Stimulated activated CD4-positive, alpha-beta T cell treated with anti-CD3 and anti-CD28 coated beads, Interleukin-1b, Interleukin-23, amount 100 ng/mL, for 1 hour (primary cell): ENCODE measurements at places on chromosomes 2 and 18.

GRCh38 chr2:109463891-109464290, 149.9 kb downstream of the SEPTIN10 start:
- no peak for DNase-seq

GRCh38 chr2:152609154-152609553, 108.1 kb downstream of the PRPF40A start:
- DNase-seq, result no peak

DNA sequence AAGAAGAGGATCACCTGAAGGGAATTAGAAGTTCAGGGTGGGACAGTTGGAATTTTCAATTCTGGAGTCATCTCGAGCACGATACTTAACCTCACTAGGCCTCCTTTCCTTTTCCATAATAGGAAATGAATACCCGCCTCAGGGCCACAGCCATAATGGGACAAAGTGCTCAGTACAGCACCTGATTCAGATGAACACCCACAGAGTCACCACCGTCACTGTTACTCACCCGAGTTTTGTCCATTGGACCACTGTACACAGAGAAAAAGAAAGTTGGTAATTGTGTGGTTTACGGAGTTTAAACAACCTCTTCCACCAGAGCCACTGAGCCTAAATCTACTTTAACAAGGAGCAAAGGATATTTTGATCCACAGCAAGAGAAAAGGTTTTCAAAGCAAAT, 122.0 kb upstream of the NDUFV2 start:
- DNase-seq, result no peak

GRCh38 chr2:217462121-217462520, 540.7 kb downstream of the TNS1 start:
- DNase-seq, result no peak

GRCh38 chr18:78183815-78184214, 795.8 kb upstream of the SALL3 start:
- no peak for DNase-seq

DNA sequence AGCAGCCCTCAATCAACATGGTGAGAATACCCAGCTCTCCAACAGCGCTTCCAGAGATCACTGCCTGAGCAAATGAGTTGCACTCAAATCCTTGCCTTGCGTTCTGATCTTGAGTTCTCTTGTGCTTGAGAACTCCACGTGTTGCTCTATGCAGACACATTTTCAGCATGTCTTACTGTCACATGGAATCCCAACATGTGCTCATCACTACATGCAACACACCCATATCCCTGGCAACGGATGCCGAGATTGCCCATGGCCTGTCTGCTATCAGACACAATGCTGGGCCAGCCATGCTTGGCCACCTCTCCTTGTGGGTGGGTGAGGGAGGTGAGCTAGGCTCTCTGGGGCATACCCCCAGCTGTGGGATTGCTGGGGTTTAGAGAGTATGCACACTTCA, 91.9 kb upstream of the LDAH start:
- DNase-seq, result no peak

DNA sequence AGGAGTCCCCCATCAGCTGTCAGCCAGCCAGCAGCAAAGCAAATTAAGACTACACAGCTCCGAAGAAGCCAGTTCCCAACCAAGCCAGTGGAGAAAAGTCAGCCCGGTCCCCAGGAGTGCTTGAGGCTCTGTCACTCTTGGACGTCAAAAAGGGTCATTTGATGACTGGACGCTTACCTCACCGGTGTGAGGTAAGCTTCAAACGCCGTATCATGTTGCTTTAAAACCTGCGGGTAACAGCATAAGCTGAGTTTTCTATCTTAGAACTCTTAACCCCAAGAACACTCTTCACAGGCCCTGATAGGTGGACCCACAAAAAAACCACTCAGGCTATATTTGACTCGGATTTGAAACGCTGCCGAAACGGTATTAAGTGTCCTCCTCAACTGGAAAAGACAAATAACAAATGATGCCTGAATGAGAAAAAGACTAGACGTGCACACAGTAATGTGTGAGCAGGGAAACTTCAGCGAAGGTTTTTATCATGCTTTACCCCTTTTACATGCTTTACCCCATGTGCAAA, 682 bp upstream of the LNPK start:
- DNase-seq, result no peak

DNA sequence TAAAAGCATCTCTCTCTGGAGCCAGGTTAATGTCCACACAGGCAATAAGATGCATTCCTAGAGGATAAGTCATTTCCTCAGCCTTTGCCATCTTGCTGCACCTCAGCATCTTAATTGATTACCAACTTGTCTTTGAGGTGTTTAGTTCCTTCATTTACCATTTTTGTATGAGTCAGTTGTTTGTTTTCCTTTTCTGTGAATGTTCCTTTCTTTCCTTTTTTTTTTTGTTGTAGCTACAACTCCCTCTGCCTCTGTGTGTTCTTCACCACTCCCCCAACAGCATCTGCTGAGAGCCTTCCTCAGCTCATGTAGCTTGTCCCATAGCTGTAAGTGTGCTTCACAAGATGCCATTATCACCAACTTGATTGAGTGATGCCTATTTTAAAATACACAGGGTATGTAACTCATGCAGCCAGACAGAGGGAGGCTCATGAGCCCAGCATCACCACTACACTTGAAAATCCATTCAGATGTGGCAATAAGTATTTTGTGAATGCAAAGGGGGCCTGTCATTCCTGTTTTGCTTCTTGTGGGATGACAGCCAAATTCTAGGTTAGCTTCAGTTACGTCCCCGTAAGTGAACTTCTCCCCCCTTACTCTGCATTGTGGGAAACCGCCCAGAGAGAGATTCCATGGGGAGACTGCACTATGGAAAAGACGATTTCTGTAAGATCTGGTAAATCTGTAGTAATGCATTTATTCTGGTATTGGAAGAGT, 315.9 kb upstream of the ZEB2 start:
- DNase-seq, result no peak

GRCh38 chr2:181203412-181203811, 223.0 kb downstream of the UBE2E3 start:
- no peak for DNase-seq
